ENCODE measurements at places on chromosomes 4 and X. TPM values are rescaled to one million over a fixed set of nuclear protein-coding genes. Genes with fewer than 3 reads are reported as not detected.

TCEAL5 gene
- not detected for total RNA-seq

ARHGAP6 gene
- total RNA-seq = 3.1 TPM

GRCh38 chr4:159347813-159348212 lies 244.9 kb downstream of the RAPGEF2 start:
- DNase-seq = no peak

- no peak for DNase-seq
Observed at GRCh38 chr4:125762537-125762936, 447.8 kb downstream of the FAT4 start.

NSG1 gene
- 0.69 TPM for total RNA-seq

- no peak for DNase-seq
Observed at GRCh38 chr4:47612116-47613023, 127.3 kb downstream of the ATP10D start.

DNA sequence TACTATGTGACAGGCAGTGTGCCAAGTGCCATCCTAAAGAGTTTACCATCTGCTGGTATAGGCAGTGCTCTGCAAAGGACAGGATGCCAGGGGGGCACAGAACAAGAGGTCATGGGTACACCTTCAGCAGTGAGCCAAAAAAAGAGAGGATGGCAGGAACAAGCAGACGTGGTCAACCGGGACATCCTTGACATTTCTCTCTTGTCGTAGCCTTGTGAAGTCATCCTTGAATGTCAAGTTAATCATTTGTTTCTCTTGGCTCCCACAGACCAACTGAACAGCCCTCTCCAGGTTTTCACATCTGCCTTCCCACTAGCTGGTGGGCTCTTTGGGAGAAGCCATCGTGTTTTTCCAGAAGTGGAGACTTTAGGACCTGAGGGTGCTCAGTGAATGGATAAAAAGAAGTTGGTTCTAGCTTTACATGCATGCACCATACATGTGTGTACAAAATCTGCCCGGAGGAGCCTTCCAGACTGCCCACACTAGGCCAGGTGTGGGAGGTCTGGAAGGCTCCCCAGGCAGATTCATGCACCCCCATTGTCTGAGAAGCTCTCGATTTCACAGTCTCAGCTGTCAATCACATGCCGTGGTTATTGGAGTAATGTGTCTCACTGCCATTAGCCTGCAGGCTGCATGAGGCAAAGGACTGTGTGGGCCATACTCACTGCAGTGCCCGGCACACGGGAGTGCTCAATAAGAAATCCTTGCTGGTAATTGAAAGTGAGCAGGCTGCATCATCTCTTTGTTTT lies 16.4 kb downstream of the PNMA6F start:
- peak; percentile 34 for DNase-seq

DNA sequence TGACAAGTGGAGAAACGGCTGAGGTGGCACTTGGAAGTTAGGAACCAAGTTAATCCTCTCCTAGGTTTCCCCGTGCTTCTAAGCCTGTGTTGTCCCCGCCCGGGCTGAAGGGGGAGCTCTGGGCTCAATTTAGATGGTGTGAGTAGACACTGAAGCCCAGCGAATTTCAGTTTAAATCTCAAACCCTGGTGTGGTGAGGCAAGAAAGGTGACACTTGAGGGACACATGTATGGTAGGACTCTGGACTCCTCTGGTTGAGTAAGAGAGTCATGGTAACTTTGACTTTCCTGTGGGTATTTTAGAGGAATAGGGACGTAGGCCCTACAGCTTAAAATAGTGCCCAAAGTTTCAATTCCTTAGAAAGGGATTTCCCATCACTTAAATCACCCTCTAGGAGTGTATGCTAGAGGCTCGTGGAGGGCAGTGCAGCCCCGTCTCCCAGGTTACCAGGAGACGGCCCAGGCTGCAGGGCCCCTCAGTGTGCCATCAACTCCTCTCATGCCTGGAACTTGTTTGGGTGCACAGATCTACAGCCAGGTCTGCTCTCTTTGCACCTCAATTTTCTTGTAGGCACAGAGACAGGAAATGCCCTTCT lies 24.0 kb downstream of the HAND2 start:
- DNase-seq = no peak

XAGE2 gene
- total RNA-seq = not detected

GRCh38 chr4:95676190-95676589 lies 127.4 kb upstream of the UNC5C start:
- peak; percentile 23 for DNase-seq

PI4K2B gene
- total RNA-seq = 24.2 TPM

- no peak for DNase-seq
Observed at GRCh38 chrX:66676990-66677389, 38.1 kb upstream of the EDA2R start.

- peak; percentile 31 for DNase-seq
Observed at GRCh38 chr4:17347445-17347844, 164.4 kb downstream of the QDPR start.

PROM1 gene
- 61.6 TPM for total RNA-seq

DNA sequence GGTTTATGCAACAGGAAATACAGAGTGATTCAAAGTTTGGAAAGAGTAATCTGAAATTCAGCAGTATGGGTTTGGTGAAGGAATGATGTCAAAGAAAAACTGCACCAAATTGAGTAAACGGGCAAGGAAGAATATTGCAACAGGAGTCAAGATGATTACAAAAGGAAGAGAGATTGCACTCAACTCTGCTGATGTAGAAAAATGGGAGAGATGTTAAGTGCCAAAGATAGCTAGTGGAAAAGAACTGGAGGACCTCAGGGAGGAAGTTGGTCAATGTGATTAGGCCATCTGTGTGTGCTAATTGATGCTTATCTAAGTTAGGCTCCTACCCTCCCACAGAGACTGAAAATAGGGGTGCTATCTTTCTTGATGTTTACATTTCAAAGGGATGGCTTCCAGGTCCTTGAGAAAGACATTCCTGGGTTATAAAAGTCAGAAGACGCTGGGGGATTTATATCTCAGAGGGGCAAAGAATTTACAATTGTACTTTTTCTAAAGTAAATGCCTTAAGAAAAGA lies 167.4 kb upstream of the FAM47A start:
- no peak for DNase-seq

DNA sequence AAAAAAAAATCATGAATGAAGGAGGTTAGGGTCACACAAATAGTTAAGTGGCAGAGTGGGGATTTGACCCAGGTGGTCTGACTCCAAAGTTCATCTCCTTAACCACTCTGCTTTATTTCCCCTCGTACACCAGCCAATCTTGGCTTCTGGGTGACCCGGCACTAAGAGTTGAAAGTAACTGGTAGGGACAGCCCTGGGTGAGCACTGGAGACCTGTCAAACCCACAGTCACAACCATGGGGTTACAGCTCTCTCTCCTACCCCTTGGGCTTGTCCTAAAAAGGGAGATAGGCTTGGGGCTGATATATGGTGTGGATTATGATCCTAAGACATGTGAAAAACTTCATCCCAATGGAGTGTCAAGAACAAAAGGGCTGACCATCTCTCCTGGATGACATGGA lies 12.5 kb downstream of the IGFBP7 start:
- DNase-seq = no peak

DNA sequence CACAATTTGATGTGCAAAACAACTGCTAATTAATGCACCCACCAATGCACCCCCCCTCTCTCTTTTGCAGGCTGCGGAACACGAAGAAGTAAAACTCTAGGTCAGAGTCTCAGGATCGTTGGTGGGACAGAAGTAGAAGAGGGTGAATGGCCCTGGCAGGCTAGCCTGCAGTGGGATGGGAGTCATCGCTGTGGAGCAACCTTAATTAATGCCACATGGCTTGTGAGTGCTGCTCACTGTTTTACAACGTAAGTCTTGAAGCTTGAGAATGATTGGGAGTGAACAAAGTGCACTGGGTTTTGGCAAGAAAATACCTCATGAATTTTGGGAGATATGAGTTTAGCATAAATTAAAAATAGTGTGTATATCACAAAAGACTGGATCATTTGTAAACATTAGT lies 28.9 kb downstream of the TMPRSS11E start:
- no peak for DNase-seq

GRCh38 chr4:147233-147632 lies 22.9 kb downstream of the ZNF718 start:
- DNase-seq = no peak

SH2D1A gene
- total RNA-seq = not detected

- peak; percentile 38 for DNase-seq
Observed at GRCh38 chr4:52317981-52318380, 266.9 kb downstream of the SPATA18 start.

- DNase-seq = no peak
Observed at GRCh38 chr4:45776146-45776545, 347.7 kb downstream of the GABRG1 start.

CHIC2 gene
- total RNA-seq = 29.7 TPM

DNA sequence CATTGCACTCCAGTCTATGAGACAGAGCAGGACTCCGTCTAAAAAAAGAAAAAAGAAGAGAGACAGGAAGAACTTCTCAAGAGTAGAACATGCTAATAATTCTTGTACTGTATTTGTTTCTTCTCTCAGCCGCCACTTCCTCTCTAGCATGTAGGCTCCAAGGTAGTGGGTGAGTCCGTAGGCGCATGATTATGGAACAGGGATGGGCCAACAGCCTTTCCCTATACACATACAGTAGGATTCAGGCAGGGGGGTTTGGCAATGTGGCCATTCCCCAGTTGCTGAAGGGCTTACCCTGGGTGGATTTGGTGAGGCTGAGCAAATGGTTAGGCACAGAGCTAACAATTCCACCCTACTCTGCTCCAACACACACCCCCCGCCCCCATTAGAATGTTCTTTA lies 35.0 kb upstream of the APLN start:
- DNase-seq = no peak

OTUD6A gene
- total RNA-seq = not detected

GRCh38 chr4:39348371-39349315 lies 17.5 kb downstream of the RFC1 start:
- no peak for DNase-seq

- DNase-seq = peak; percentile 30
Observed at GRCh38 chr4:74446193-74446868, 1.4 kb downstream of the AREG start.

All from renal cortical epithelial cell (primary cell).